Ascending aorta (tissue), 2 donors: ENCODE measurements at places on chromosomes 4 and X. TPM values are rescaled to one million over a fixed set of nuclear protein-coding genes. Genes with fewer than 3 reads are reported as not detected.

The MAOB gene
- 4.6 TPM for total RNA-seq

- no peak within 1 kb of the TSS for H3K27ac ChIP-seq
- no peaks in the 10 kb centered on the region for H3K27me3 ChIP-seq
- H3K4me1 ChIP-seq = no peaks in the 10 kb centered on the region
- no peaks in the 10 kb centered on the region for H3K36me3 ChIP-seq
- no peak for DNase-seq
Measured at GRCh38 chr4:69860052-69860451, at the start of gene SULT1E1. Gene SULT1E1 (minus strand): TSS chr4:69860145. CDS start chr4:69857644, 2,501 bp downstream.

DNA sequence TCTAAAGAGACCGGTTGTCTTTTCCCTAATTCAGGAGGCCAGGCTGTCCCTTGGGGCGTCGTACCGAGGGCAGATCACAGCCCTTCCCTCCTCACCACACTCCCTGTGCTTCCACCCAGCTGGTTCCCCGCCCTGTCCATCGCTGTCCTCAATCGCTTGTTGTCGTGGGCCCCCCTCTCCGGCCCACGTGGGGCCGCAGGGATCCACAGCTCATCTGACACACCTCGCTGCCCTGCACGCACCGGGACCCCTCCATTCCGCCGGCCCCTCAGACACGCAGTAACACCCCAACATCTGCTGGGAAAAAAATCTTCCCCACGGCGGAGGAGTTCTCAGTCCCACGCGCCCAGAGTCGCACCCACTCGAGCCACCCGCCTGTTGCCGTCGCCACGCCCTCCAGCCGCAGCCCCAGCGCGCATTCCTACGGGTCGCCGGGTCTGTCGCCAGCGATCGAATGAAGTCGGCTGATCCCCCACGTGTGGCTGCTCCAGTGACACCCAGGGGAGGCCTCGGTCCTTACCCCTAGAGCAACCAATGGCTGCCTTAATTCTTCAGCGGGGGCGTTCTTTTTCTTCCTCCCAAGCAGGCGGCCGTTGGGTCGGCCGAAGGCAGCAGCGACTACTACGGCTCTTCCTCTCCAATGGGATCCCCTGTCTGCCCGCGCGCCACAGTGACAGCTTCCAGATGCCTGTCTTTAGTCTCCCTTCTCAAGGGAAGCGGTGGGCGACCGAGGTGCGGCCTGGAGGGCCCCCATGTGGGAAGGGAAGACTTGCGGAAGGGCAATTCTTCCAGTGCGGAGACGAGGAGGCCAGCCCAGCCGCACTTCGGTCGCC is 893 bp upstream of the SEPTIN11 start:
- no peaks in the 10 kb centered on the region for H3K36me3 ChIP-seq
- H3K4me3 ChIP-seq = peak overlapping the region; percentile 77

GRCh38 chr4:36133658-36134057 is 110.7 kb downstream of the ARAP2 start:
- H3K4me1 ChIP-seq = no peaks in the 10 kb centered on the region
- H3K4me3 ChIP-seq = no peak overlapping the region
- H3K36me3 ChIP-seq = no peaks in the 10 kb centered on the region
- DNase-seq = no peak

DNA sequence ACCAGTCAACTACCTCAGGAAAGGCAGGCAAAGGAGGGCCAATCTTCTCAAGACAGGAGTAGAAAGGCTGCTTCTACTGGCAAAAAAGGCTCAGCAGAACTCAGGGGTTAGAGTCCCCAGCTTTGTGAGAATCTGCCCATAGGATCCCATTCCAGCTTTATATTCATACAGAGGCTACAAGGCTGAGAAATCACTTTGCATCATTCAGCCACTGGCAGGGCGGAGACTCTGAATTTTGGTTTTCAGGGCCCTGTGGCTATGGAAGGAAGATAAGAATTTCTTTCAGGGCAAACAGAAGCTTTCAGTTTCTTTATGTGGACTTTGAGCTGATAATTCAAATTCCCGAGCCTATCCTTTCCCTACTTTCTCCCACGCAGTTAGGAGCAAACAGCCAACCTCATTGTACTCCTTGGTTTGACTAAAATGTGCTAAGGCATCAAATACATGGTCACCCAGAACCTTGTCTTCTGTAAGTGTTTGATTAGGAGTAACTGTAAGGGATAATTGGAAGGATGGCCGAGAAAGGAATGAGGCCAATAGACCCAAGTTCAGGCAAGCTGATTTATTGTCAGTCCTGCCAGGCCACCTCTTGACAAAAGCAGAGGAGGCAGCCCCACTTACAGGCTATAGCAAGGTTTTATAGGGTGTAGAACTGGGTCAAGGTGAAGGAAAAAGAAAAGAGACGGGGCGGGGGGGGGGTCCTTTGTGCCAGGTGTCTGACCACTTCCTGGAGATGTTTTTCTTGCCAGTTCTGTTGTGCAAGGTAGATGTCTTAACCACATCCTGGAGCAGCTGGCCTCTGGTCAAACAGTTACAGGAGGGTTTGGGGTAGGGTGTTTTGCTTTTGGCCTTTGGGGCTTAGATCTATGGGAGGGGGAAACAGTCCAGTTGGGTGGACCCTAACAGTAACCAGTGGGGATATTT is 165.3 kb upstream of the PPP1R2C start:
- H3K27ac ChIP-seq = no peak overlapping the region
- no peak for DNase-seq
- H3K27me3 ChIP-seq = no peaks in the 10 kb centered on the region

The TMEM154 gene
- 1.4 TPM for total RNA-seq

The CABS1 gene
- total RNA-seq = not detected

DNA sequence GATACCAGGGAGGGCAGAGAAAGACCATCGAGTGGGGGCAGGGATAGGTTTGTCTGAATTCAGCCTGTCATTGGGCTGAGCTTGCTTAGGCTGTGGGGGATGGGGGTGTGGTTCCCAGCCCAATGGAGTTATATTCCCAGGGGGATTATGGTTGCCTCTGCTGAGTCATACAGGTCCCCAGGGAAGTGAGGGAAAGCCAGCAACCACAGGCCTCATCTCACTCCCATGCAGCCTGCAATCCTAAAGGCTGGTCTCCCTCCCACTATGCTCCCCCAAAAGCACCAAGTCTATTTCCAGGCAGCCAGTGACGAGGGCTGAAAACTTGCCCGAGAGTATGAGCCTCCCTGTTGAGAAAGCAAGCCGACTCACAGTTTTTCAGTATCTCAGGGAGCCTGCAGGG is 39.3 kb downstream of the AFM start:
- H3K27ac ChIP-seq = no peak overlapping the region
- no peak for DNase-seq
- H3K27me3 ChIP-seq = no peaks in the 10 kb centered on the region

The VCX gene
- total RNA-seq = not detected

DNA sequence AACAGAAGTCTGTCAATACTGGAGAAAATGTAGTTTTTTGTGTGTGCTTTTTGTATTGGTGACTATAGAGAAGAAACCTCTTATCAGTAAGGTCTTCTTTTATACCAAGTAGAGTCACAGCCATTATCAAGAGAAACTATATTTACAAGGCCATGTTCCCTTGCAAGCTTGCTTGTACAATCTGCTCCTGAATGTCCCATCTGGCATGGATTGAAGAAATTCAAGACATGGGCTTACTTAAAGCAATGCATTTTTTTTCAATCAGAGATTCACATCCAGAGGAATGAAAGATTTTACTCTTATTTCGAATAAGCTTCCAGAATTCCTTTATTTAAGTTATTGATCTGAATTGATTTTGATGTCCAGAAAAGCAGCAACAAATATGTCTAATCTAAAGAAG is 537.3 kb upstream of the RPS6KA3 start:
- no peak overlapping the region for H3K4me3 ChIP-seq
- DNase-seq = no peak
- no peaks in the 10 kb centered on the region for H3K27me3 ChIP-seq
- no peaks in the 10 kb centered on the region for H3K36me3 ChIP-seq

The CT45A1 gene
- not detected for total RNA-seq

- no peaks in the 10 kb centered on the region for H3K36me3 ChIP-seq
- H3K4me3 ChIP-seq = no peak overlapping the region
- H3K27ac ChIP-seq = no peak overlapping the region
- no peak for DNase-seq
- H3K4me1 ChIP-seq = no peaks in the 10 kb centered on the region
Measured at GRCh38 chrX:104695593-104695992, 129.6 kb downstream of the IL1RAPL2 start.

The ABCG2 gene
- total RNA-seq = 6.1 TPM

The HMX1 gene
- total RNA-seq = not detected

The MXRA5 gene
- total RNA-seq = 0.21 TPM

- peaks cover 9% of the 10 kb centered on the region for H3K4me1 ChIP-seq
- H3K4me3 ChIP-seq = peak overlapping the region; percentile 90
- DNase-seq = peak; percentile 75
- peak overlapping the region; percentile 94 for H3K27ac ChIP-seq
Measured at GRCh38 chr4:1345903-1346780, 866 bp upstream of the UVSSA start.

DNA sequence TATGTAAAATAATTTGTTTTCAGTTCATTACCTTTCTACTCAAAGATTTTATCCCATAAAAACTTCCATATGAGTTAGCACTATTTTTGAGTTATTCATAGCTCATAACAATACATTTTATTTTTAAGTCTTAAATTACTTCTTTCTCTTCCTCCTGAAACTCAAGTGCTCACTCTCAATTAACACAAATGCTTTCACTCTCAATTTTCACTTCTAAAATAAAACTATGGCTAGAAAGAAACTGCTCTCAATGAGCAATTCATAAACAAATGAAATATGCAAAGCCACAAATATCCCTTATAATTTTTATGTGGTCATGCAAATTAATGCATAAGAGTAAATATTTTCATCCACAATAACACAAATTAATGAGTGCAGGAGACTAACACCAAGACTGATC is 38.8 kb downstream of the MAML3 start:
- H3K4me1 ChIP-seq = no peaks in the 10 kb centered on the region
- no peaks in the 10 kb centered on the region for H3K27me3 ChIP-seq
- H3K27ac ChIP-seq = no peak overlapping the region
- no peak for DNase-seq
- no peaks in the 10 kb centered on the region for H3K36me3 ChIP-seq
- H3K4me3 ChIP-seq = no peak overlapping the region

The TECRL gene
- total RNA-seq = not detected

- H3K4me3 ChIP-seq = peak overlapping the region; percentile 90
- DNase-seq = no peak
- no peaks in the 10 kb centered on the region for H3K27me3 ChIP-seq
Measured at GRCh38 chr4:472881-473569, 25.9 kb downstream of the ZNF721 start.

- H3K27me3 ChIP-seq = no peaks in the 10 kb centered on the region
- H3K4me1 ChIP-seq = no peaks in the 10 kb centered on the region
- no peak for DNase-seq
- H3K4me3 ChIP-seq = no peak overlapping the region
- no peak overlapping the region for H3K27ac ChIP-seq
- no peaks in the 10 kb centered on the region for H3K36me3 ChIP-seq
Measured at GRCh38 chr4:141860974-141861373, 224.6 kb downstream of the IL15 start.

The H2BW2 gene
- total RNA-seq = not detected

DNA sequence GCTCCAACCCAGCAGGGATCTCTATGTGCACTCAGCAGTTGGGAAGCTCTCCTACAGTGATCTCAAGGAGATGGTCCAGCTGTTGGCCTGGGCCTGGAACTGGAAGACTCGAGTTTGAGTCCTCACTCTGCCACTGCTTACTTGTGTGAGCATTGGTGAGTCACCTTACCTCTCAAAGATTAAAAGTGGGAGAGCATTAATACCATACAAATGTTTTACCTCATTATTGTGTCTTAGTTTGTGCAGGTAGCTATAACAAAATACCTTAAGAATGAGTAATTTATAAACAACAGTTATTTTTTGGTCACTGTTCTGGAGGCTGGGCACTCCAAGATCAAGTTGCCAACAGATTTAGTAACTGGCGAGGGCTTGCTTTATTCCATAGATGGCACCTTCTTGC is 21.4 kb upstream of the ZNF827 start:
- H3K27ac ChIP-seq = no peak overlapping the region
- H3K27me3 ChIP-seq = no peaks in the 10 kb centered on the region
- no peaks in the 10 kb centered on the region for H3K36me3 ChIP-seq
- no peak for DNase-seq
- no peaks in the 10 kb centered on the region for H3K4me1 ChIP-seq

The NAA11 gene
- not detected for total RNA-seq

The CPE gene
- total RNA-seq = 199 TPM
